ENCODE measurements at places on chromosomes 4 and X. TPM values are rescaled to one million over a fixed set of nuclear protein-coding genes. Genes with fewer than 3 reads are reported as not detected.

MAML3 gene
- 10.6 TPM for polyA plus RNA-seq

PASD1 gene
- polyA plus RNA-seq = not detected

PRKG2 gene
- polyA plus RNA-seq = 61.2 TPM

NKX3-2 gene
- polyA plus RNA-seq = 1.7 TPM

PLXNB3 gene
- polyA plus RNA-seq = 5.0 TPM

SOWAHB gene
- 3.9 TPM for polyA plus RNA-seq

PCDH18 gene
- 39.0 TPM for polyA plus RNA-seq

All from large intestine (tissue), 12 donors.